ENCODE measurements at places on chromosomes 7 and 10.

DNA sequence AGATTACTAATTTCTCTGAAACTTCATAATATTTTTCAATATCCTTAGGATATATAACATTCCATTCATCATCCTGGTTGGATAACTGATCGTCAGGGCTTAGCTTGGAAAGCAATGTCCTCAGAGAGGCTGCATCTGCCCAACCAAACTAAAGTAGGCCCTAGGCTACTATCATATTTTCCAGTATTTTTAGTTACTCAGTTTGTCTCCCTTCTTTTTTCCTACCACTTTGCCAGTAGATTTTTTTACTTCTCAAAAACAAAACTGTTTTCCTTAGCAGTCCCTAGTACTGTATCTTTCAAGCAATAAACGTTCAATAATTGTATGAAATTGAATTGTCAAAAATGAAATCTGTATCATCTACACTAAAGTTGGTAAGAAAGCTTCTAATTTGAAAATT lies 452.0 kb downstream of the TFEC start:
- no peak for DNase-seq
- no peaks in the 10 kb centered on the region for H3K27me3 ChIP-seq
- no peaks in the 10 kb centered on the region for H3K4me1 ChIP-seq
- H3K27ac ChIP-seq, result no peak overlapping the region
- no peaks in the 10 kb centered on the region for H3K36me3 ChIP-seq

- H3K4me3 ChIP-seq, result no peak overlapping the region
- peak overlapping the region; percentile 74 for H3K27ac ChIP-seq
- H3K27me3 ChIP-seq, result no peaks in the 10 kb centered on the region
- no peak for DNase-seq
- H3K36me3 ChIP-seq, result no peaks in the 10 kb centered on the region
Observed at GRCh38 chr10:29828956-29829355, 194.2 kb upstream of the SVIL start.

DNA sequence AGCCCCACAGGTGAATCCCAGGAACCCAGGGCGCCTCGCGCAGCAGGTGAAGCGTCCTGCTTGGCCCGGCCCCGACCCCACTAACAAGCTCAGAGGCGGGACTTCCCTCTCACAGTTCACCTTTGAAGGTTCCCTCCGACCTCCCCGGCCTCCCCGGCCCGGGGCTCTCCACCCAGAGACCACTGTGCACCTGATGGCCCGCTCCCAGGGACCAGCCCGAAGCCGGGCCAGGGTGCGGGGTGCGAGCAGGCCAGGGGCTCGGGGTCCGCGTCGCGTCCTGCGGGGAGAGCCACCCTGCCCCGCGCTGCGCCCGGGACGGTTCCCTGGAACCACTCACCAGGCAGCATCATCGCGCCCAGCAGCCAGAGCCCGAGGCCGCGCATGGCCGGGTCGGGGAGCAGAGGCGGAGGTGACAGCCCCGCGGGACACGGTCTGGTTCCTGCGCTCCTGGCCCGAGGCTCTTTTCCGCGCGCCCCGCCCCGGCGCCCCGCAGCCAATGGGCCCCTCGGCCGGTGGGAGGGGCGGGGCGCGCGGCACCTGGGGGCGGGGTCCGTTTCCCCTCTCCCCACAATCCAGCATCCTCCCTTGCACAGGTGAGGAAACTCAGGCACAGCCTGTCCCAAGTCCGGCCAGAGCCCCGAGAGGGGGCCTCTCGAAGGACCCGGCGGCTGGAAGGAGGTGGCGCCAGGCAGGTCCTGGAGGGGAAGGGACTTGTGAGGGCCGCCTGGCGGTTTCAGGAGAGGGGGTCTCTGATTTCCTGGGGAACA lies at the start of gene ADAM8:
ADAM8 (minus strand) TSS at position 434 of the 767 bp plus-strand sequence; CDS start at position 383, 51 bp downstream.
- no peaks in the 10 kb centered on the region for H3K4me1 ChIP-seq
- no peak for DNase-seq
- no peaks in the 10 kb centered on the region for H3K27me3 ChIP-seq
- H3K4me3 ChIP-seq, result peak within 1 kb of the TSS; percentile 26
- H3K27ac ChIP-seq, result no peak within 1 kb of the TSS
- no peaks in the 10 kb centered on the region for H3K36me3 ChIP-seq

- H3K4me3 ChIP-seq, result no peak overlapping the region
Observed at GRCh38 chr7:90312745-90313144, 8.4 kb downstream of the FAM237B start.

DNA sequence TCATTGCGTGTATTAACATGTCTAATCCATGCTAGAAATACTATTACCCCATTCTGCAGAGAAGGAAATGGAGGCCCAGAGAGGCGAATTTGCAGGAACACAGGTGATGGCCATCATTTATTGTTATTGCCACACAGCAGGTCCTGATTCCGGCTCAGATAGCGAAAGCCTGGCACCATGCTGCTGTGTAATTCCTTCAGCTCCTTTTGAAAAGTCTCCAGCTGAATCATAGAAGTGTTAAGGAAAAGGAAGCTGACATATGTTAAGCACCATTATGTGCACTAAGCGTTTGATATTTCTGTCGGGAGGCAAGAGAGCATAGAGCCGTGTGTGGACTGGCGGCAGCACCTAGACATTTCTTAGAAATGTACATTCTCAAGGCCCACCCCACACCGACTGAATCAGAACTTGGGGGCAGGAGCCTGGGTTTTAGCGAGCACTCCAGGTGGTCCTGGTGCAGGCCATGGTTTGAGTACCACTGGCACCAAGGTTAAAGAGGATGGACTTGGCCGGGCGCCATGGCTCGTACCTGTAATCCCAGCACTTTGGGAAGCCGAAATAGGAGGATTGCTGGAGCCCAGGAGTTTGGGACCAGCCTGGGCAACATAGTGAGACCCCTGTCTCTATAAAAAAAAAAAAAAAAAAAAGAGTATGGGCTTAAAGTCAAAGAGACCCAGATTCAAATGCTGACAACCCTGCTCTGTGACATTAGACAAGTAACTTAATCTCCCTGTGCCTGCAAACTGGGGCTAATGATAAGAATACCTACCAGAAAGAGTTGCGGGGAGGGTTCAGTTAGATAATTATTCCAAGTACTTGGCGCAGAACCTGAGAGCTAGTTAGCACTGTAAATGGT lies 52.2 kb downstream of the UNC5B start:
- no peak for DNase-seq
- H3K36me3 ChIP-seq, result no peaks in the 10 kb centered on the region
- no peak overlapping the region for H3K27ac ChIP-seq
- peaks cover 18% of the 10 kb centered on the region for H3K4me1 ChIP-seq
- no peak overlapping the region for H3K4me3 ChIP-seq

- no peak overlapping the region for H3K27ac ChIP-seq
- no peak for DNase-seq
- no peaks in the 10 kb centered on the region for H3K36me3 ChIP-seq
- no peaks in the 10 kb centered on the region for H3K4me1 ChIP-seq
Observed at GRCh38 chr10:5491477-5491876, 7.9 kb downstream of the CALML5 start.

DNA sequence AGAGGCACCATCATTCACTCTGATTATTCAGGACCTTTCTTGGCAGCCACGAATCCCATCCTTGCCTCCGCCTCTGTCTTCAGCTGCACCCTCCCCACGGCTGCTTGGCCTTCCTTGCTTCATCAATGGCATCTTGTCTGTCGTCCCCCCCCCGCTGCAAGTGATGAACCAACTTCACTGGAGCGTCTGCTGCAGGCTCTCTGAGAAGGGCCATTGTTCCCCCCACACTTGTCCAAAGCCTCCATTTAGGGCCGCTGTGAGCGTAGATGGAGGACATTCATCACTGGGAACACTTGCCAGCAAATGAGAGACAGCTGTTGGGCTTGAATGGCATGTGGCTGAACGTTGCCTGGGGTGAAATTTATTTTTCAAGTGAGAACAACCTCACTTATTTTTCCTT lies 20.1 kb downstream of the AFAP1L2 start:
- H3K4me1 ChIP-seq, result no peaks in the 10 kb centered on the region
- DNase-seq, result no peak
